C1 segment of cervical spinal cord (tissue), 14 donors: ENCODE measurements at places on chromosomes 3 and 15.

- DNase-seq, result no peak
These were observed 9.1 kb downstream of the CLPX start for GRCh38 chr15:65176056-65176455.

DNA sequence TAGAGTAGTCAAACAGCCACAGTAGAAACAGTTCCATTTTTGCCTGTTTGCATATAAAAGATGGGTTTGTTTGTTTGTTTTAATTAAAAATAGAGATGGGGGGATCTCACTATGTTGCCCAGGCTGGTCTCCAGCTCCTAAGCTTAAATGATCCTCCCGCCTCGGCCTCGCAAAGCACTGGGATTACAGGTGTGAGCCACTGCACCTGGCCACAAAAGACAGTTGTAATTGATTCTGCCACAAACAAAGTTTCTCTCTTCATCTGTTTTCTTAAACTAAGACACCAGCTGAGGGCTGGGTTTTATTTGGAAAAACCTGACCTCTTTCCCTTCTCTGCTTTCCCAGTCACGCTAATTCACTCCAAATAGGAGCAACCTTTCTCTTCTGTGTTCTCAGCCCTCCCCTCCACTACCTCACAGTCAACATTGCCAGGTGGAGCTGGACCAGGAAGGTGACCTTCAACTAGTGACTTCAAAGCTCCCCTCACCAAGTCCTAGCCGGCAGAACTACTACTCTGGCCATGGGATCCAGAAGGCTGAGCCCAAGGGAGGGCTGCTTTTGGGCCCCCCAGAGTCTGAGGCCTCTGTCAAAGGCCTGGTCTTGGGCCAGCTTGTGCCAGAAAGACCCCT lies 1.5 kb upstream of the IDH2 start:
- DNase-seq, result no peak

GRCh38 chr3:156674911-156675829 lies 780 bp downstream of the TIPARP start:
- peak; percentile 50 for DNase-seq

DNA sequence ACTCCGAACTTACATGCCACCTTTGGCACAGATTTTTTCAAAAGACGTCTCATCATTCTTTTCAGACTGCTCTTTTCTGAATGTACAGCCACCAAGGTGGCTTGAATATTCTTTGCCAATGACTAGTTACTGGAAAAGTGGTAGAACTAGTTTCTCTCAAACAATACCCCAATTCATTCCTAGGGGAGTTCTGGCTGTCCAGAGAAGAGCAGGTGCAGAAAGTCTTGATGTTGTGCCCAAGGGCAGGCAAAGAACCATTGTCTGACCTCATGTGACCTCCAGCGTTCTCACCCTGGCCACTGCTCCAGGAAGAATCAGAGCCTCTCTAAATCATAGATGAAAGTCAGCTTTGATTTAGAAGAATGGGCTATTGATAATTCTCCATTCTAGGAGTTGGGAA lies 5.5 kb downstream of the LMOD3 start:
- peak; percentile 10 for DNase-seq

- DNase-seq, result no peak
These were observed 96.8 kb downstream of the CDIN1 start for GRCh38 chr15:36676211-36676610.

GRCh38 chr3:68743521-68743920 lies 188.8 kb downstream of the TAFA4 start:
- no peak for DNase-seq

- no peak for DNase-seq
These were observed 1.0 kb upstream of the COL7A1 start for GRCh38 chr3:48596157-48596556.

DNA sequence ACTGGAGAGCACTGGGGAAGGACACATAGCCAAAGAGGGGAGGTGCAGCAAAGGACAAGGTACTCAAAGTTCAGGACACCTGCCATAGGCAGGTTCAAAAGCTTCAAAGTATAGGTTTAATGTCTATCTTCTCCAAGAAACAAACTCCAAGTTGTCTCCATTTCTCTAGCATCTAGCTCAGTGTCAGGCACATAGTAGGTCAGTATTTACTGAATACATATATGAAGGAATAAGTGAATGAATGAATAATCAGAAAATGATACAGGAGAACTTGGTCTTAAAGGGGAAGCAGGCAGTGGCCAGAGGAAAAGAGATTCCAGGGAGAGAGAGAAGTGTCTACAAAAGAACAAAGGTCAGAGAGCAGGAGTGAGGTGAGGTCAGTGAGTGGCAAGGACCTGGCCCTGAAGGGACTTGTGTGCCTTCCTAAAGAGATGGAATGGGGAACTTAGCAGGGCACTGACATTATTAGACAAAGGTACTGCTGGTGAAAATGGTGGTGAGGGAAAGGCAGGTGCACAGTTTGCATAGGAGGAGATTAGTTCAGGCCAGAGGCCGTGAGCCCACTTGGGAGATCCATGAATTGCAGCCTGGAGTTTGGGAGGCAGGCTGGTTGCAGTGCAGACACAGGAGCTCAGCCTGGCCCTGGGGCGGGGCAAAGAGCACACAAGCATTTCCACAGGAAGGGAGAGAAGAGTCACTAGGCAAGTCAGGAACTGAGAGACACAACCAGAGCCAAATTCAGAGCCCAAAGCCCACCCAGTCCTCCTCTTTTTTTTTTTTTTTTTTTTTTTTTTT lies 21.4 kb downstream of the TBC1D2B start:
- no peak for DNase-seq

DNA sequence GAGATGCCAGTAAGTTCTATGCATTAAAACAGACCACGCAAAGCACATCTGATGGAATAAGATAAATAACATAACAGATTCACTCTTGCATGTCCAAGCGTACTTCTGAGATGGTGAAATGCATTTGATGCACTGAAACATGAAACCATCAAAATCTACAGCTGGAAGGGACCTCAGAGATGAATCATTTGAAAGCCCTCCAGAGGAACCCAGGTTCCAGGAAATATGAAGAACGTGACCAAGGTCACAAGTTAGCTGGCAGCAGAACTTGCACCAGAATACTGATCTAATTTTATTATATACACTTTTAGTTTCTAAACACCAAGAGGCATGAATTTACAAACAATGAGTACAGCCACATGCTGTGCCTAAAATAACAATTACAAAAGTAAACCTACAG lies 957.1 kb downstream of the FHIT start:
- DNase-seq, result no peak

GRCh38 chr3:53616321-53616720 lies 121.9 kb downstream of the CACNA1D start:
- DNase-seq, result no peak

GRCh38 chr15:96802611-96803255 lies 472.2 kb downstream of the NR2F2 start:
- DNase-seq, result no peak

GRCh38 chr15:36831904-36832287 lies 252.5 kb downstream of the CDIN1 start:
- no peak for DNase-seq

DNA sequence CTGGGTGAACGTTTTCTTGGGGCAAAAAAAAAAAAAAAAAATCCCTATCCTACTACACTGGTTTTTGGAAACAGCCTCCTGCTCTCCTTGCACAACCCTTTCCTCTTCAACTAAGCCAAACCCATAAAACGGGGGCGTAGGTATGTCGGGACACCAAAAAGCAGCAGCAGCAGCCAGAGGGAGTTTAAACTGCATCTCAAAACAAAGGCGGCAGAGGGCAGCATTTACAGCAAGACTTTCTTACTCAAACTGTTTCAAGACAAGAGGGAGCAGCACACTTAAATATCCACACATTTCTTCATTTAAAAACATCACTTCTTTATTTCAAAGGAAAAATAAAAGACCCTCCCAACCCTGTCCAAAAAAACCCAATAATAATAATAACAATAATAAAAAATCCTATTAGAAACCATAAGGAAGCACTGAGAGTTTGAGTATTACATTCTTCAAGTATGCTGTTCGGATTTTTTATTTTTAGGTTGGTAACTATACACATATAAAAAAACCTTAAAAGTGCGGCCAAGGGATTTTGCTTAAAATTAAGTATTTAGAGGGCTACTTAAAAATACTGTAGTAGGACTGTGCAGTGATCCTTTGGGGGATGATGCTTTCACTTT lies 43.9 kb upstream of the PLXND1 start:
- DNase-seq, result peak; percentile 30

DNA sequence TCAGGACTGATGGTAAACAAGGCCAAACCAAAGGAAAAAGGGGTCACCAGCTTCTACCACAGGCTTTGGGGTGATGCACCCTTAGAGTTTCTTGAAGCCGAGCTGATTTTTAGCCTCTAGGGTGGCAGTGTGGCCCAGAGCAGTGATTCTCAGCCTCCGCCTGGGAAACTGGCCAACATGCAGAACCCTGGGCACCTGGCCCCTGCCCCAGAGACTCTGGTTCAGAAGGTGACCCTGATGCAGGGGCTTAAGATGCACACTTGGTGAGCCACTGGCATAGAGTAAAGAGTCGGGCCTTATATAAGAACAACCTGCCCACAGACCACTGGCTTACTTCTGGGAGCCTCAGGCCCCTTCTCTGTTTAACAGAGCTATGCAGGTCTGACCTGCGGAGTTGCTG lies 44.5 kb downstream of the SYNM start:
- DNase-seq, result no peak

- no peak for DNase-seq
These were observed 80.6 kb downstream of the ULK4 start for GRCh38 chr3:41881233-41881821.

DNA sequence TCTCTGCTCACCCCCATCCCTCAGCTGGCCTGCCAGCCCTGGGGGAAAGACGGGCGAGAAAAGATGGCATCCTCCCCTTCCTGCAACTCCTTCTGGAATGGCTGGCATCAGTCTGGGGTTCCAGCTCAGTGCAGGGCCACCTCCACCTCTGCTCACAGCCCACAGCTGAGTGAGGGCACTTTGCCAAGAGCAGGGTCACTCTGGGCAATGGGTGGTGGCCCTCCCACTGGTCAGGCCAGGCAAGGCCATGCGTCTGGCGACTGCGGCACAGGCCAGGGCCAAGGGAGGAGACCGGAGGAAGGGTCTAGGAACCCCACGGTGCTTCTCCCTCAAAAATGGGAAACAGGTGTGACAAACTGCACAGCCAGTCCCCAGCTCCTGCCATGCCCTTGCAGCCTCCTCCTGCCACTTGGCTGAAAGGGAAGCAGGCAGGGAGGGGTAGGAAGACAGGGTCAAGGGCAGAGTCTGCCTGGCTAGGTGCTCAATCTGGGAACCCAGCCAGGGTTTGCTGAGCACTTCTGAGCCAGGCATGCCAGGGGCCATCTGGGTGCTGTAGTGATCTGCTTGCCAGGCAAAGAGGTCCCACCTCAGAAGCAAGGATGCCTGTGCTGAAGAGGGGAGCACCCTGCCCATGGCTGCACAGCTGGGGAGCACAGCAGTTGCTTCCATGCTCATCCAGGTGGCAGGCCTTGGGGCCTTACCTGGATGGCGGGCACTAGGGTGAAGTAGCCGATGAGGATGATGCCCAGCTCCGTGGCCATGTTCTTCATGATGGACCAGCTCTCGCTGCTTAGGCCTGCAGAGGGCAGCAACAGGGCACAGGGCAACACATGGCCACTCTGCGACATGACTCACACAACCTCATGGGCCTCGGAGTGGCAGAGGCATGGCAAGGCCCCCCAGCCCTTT lies 41.2 kb downstream of the PTPN23 start:
- DNase-seq, result no peak

DNA sequence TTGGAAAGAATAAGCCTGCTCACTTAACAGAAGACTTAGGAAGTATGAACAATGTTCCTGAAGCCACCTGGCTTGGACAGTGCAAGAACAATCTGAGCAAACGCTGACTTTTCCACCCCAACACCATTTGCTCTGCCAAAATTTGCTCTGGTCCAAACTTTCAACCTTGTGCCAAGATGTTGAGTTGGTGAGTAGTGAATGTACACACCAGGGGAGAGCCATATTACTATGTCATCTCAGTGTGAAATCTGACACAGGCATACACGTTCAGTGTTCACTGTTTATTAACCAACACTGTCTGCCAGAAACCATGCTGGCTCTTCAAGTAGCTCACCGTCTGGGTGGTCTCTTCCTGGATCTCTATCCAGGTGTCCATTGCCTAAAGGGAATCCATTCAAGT lies 152.9 kb upstream of the LPP start:
- DNase-seq, result no peak

DNA sequence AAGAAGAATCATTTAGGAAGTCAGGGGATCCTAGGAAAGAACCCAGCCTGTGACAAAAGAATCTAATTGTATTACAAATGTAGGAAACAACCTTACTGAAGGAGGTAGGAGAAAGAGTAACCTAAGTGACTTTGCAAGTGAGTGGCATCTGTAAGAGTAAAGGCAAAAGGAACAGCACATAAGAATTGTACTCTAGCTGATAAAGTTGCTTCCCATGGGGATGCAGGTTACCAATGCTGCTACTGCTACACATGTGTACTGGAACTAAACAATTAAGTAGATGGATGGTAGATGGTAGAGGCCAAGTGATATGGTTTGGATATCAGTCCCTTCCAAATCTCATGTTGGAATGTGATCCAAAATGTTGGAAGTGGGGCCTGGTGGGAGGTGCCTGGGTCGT lies 60.8 kb downstream of the OSBPL10 start:
- DNase-seq, result no peak

DNA sequence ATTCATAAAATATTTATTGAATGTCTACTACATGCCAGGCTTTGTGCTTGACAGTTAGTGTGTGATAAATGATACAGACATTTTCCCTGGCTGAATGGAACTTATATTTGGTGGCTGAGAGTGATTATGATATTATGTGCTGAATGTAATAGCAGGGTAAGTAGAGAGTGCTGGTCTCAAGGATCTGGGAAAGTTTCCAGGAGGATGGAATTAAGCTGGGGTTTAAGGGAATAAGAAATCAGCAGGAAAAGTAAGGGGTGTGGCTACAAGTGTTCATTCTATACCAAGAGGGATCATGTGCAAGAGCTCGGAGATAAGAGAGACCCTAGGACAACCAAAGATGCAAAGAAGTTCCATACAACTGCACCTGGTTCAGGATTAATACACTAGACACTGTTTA lies 500.1 kb upstream of the CFAP20DC start:
- DNase-seq, result no peak

- no peak for DNase-seq
These were observed 46.1 kb downstream of the CPA3 start for GRCh38 chr3:148911173-148911572.

GRCh38 chr15:55993804-55994560 lies 570 bp upstream of the NEDD4 start:
- DNase-seq, result no peak

GRCh38 chr15:72237029-72237852 lies 6.3 kb upstream of the PKM start:
- DNase-seq, result no peak

DNA sequence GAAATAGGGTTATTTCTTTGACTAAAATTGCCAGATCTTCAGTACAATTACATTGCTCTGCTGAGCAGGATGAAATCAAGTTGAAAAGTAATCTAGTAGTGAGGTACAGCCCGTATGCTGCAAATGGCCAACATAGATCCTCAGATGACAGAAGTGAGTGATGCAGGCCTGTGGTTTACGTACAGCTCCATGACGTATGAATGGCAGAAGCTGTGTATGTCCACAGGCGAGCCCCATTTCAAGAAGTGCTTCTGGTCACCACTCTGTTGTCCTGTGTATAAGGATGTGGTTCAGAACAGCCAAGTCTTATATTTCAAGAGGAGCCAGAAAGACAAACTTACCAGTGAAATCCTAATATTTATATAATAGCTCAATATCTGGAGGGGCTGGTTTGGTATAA lies 9.2 kb downstream of the CD86 start:
- no peak for DNase-seq
